Esophagus squamous epithelium (tissue), 5 donors: ENCODE measurements at places on chromosomes 2 and 18.
A peak's percentile ranks its signal among the peaks of the same experiment; 100 is the strongest.

- no peak for DNase-seq
Observed at GRCh38 chr2:131031431-131031841, 61.8 kb downstream of the FAM168B start.

DNA sequence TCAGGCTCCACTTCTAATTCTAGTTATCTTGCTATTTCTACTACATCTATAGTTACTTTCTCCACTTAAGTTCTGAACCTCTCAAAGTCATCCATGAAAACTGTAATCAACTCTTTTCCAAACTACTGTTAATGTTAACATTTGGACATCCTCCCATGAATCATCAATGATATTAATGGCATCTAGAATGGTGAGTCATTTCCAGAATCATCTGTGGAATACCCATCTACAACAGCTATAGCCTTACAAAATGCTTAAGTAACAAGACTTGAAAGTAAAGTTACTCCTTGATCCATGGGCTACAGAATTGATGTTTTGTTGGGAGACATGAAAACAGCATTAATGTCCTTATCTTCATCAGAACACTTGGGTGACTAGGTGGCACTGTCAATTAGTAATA is 35.4 kb downstream of the BARD1 start:
- no peak for DNase-seq

DNA sequence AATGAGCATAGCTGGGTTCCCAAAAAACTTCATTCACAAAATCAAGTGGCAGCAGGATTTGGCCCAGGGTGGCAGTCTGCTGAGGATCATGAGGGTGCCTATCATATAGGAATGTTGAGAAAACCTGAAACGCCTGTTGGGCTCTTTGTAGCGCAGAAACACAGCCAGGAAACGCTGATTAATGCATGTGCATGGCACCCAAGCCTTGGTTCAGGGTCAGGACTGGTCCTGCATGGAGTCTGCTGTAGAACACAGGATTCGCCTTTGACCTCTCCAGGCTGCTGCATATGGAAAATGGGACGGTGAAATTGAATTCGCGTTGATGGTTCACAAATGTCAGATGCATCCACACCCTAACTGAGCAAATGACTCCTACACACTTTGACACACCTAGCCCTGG is 227.9 kb upstream of the COPS8 start:
- DNase-seq, result no peak

DNA sequence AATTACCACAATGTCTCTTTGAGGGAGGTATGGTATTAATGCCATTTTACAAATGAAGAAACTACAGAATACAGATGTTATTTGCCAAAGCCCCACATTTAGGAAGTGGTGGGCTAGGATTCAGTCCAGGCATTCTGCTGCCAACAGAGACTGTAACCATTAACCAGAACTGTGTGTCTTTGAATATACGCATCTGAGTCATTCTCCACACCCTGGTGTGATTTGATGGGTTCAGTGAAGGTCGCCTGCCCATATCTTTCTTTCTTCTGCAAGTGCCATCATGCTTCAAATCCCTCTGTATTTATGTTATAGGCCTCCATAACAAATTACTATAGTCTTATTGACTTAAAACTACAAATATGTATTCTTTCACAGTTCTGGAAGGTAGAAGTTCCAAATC is 479.0 kb upstream of the DCC start:
- no peak for DNase-seq

- no peak for DNase-seq
Observed at GRCh38 chr2:121735518-121736074, 1.1 kb downstream of the NIFK start.

DNA sequence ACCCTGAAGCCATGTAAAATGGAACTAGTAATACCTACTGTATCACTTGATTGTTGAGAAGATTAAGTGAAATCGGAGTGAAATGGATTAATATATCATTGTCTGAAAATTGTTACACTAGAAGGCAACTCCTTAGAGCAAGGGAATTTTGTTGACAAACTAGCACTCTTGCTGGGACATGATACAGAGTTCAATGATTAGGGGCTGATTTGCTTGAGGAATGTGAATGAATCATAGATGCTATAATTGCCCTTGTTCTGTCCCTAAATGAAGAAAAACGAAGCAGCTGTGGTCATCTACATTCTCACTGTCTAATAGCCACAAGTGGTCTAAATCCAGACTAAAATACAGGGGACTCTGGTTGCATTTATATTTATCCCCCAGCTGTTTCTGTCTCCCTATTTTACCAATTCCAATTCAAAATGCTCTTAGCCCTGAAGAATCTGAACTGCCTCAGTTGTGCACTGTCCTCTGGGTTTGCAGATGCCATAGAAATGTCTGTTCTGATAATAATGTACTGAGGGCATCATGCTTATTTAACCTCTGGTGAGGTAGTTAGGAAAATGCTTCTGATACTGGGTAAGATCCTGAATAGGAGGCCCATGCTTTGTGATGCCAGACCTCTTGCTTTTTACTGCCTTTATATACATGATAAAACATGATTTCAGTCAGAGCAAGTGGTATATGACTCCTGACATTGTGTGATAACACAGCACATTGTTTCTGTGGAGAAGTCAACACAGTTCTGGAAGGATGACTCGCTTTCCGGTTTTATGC is 382.1 kb downstream of the NRXN1 start:
- DNase-seq, result no peak

- DNase-seq, result no peak
Observed at GRCh38 chr2:95667480-95667879, 75.7 kb downstream of the TRIM43 start.

- no peak for DNase-seq
Observed at GRCh38 chr2:127675331-127676261, at the start of gene LIMS2. Gene LIMS2 (minus strand): TSS chr2:127675530. CDS start chr2:127675024, 506 bp downstream.

DNA sequence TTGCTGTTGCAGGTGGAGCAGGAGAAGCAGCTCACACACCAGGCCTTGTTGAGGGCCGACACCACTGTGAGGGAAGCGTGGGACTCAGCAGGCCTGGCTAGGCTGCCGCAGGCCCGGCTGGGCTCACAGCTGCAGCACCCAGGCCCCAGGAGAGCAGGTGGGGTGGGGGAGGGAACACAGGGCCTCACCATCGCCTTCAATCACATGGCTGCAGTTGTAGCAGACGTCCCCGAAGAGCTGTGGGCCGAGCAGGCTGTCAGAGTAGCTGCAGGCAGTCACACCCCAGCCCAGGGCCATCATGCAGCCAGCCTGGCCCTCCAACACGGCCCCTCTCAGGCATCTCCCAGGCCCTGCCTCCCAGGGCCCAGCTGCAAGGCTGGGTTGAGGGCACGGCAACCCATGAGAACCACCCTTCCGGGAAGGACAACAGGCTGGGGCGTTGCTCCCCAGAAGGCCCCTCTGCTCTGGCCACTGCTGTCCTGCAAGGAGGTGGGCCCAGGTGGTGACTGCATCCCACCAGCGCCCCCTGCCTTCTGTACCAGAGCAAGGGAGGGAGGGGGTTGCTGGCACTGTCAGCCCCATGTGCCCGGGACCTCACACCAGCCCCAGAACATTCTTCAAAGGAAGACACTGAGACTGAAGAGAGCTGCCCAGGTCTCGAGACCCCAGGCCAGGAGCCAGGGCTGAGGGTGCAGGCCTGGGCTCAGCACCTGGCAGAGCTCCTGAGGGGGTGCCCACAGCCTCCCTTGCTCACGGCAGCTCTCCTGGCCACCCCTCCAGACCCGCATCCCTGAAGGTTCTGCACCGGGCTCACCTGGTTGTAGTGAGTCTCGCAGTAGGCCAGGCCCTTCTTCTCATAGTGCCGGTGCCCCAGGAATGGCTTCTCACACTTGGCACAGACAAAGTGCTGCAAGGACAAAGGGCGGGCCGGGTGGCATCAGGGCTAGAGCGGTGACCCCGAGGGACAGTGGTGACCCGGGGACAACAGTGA is 5.6 kb upstream of the GPR17 start:
- no peak for DNase-seq

DNA sequence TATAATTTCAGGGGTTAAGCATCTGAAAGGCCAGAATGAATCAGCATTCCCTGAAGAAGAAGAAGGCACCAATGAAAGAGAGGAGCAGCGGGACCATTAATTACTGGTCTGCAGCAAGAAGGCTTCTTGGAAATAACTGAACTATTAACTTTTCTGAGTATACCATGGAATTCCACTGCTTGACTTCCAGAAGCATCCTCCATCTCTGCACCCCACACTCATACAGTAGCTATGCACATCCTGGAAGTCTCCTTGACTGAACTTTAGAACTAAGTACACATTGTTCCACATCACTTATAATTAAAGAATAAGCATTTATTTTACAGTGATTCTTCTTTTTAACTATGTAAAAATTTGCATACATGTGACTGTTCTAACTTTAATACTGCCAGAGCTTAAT is 131.5 kb downstream of the PPP1R1C start:
- no peak for DNase-seq

GRCh38 chr18:59063300-59063906 is 76.3 kb upstream of the SEC11C start:
- no peak for DNase-seq

- DNase-seq, result no peak
Observed at GRCh38 chr2:56299171-56299691, 115.4 kb downstream of the CCDC85A start.

- DNase-seq, result no peak
Observed at GRCh38 chr2:216673021-216673420, 22.3 kb downstream of the IGFBP5 start.

GRCh38 chr18:58135183-58135641 is 91.2 kb downstream of the NEDD4L start:
- DNase-seq, result no peak

DNA sequence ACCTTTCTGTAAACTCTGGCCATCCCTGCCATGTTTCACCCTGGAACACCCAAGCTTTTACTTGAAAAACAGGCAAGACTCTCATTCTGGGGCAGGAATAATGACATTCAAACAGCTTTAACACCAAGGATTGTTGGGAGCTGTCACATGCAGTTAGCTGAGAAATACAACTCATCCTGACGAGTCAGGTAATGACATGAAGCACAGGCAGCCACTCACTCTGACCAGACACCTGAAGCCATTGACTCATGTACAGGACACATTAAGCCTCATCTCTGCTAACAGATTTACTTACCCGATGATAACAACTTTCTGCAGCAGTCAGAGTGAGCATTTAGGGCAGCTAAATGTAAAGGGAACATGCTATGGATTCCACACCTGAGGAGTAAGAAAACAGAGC is 163.1 kb upstream of the PGAP1 start:
- DNase-seq, result no peak

DNA sequence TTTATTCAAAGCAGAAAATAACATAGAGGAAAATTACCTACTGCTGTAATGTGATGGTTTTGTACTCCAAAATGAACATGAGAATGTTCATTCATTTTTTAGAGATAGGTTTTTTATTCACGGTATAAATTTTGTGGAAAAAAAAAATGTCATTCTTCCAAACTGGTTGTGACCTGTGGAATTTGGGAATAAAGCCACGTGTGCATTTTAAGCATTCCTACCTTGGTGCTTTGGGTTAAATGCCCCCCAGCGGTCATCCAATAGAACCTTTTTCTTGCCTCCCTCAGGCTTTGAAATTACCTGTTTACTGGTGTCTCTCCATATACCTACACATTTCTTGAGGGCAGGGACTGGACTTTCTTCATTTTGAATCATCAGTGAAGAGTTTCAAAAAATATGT is 740.7 kb downstream of the DPP10 start:
- no peak for DNase-seq

DNA sequence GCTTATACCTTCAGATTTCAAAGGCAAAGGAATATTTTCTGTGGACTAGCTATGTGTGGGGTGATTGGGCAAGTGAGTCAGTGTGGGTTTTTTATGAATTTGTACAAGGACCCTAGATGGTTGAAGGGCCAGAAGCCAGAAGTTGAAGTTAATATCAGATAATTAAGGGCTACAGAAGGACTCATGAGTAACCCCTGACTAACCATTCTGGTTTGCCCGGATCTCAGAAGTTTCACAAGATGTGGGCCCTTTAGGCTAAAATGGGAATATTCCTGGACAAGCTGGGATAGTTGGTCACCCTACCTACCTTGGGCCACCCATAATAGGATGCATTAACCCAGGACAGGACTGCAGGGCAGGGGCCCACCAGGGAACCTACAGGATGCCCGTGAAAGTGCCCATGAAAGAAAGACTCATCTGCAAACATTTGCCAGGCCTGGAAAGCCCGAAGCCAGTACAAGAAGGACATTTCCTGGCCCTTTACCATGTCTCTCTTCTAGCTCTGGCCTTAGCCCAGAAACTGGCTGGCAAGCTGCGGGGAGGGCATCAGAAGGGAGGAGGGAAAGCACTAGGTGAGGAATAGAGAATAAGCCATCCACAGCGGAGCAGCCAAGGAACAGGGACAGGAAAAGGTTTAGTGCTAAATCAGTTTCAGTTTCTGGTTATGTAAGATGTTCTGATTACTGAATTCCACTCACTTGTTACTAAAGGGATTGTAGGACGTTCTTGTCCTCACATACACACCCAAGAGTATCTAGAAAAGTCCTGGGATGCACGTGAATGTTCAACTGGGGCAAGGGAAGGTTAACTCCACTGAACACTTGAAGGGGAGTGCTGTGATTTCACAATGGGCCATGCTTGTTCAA is 33.6 kb downstream of the GCG start:
- no peak for DNase-seq

DNA sequence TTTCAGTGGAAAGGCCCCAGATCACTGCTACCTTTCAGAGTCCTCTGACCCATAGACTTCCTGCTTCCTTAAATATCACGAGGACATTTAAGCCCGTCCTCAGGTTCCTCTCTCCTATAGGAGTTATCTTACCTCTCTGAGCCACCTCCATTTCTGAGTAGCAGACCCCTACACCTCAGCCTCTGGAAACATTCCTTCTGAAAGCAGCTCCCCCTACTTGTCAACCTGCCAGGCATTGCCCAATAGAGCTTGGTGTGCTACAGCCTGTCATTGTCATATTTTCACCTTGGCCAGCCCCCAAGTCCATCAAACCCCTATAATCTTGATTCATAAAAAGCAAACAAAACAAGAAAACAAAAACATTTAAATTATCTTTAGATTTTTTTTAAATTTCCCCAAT is 717.9 kb upstream of the SLC8A1 start:
- DNase-seq, result no peak

DNA sequence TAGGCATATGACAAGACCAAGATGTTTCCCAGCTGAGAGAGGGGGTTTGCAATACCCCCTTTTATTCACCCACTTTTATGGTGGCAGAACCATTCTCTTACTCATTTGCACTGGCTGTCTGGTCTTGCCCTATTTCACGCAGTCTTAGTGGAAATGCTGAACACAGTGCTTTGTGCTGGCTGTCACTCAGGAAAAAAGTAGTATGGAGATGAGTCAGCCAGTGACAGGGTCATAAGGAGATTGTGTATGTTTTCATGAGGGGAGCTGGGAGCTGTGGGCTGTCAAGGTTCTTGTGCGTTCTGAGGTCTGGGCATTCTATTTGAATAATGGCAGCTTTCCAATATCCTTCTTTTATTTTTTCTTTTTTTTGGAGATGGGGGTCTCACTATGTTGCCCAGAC is 10.9 kb upstream of the CNRIP1 start:
- DNase-seq, result no peak

DNA sequence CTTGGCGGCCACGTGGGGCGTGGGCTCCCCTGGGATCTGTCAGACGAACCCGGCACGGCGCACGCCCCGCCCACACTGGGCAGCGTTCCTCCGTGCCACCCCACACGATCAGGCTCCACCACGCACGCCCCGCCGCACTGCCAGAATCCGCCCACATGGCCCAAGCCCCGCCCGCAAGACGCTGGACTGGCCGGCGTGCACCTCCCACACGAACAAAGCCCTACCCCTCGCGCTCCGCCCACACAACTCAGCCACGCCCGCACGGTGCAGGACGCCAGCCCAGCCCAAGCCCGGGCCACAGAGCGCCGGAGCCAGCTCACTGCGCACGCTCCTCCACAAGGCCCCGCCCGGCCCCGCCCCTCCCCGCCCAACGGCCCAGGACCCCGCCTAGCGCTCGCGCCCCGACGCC is 555 bp downstream of the TMEM18 start:
- DNase-seq, result peak; percentile 99

GRCh38 chr2:205700331-205701132 is 18.2 kb downstream of the NRP2 start:
- DNase-seq, result no peak
